ENCODE measurements at places on chromosomes 7 and 10.

DNA sequence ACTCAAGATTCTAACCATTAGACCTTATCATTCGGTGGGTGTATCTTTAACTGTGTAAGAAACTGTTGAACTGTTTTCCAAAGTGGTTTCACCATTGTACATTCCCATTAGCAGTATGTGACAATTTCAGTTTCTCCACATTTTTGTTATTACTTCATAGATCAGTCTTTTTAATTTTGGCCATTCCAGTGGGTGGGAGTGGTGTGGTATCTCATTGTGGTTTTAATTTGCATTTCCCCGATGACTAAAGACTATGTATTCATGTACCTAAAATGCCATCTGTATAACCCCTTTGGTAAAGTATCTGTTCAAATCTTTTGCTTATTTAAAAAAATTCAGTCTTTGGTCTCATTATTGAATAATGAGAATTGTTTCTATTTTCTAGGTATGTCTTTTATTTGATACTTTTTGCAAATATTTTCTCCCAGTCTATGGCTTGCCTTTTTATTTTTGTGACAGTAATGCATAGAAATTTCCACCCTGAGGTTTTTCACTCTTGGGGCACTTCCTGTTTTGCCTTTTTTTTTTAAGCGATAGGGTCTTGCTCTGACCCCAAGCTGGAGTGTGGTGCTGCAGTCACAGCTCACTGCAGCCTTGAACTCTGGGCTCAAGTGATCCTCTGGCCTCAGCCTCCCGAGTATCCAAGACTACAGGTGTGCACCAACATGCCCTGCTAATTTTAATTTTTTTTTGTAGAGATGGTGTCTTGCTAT, 141.1 kb upstream of the ITGB1 start:
- DNase-seq, result peak; percentile 66

DNA sequence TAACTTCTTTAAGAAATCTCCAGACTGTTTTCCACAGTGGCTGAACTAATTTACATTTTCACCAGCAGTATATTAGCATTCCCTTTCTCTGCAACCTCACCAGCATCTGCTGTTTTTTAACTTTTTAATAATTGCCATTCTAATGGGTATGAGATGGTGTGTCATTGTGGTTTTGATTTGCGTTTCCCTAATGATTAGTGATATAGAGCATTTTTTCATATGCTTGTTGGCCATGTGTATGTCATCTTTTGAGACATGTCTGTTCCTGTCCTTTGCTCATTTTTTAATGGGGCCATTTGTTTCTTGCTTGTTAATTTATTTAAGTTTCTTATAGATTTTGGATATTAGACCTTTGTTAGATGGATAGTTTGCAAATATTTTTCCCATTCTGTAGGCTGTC, 68.8 kb downstream of the SLC39A12 start:
- no peak for DNase-seq

DNA sequence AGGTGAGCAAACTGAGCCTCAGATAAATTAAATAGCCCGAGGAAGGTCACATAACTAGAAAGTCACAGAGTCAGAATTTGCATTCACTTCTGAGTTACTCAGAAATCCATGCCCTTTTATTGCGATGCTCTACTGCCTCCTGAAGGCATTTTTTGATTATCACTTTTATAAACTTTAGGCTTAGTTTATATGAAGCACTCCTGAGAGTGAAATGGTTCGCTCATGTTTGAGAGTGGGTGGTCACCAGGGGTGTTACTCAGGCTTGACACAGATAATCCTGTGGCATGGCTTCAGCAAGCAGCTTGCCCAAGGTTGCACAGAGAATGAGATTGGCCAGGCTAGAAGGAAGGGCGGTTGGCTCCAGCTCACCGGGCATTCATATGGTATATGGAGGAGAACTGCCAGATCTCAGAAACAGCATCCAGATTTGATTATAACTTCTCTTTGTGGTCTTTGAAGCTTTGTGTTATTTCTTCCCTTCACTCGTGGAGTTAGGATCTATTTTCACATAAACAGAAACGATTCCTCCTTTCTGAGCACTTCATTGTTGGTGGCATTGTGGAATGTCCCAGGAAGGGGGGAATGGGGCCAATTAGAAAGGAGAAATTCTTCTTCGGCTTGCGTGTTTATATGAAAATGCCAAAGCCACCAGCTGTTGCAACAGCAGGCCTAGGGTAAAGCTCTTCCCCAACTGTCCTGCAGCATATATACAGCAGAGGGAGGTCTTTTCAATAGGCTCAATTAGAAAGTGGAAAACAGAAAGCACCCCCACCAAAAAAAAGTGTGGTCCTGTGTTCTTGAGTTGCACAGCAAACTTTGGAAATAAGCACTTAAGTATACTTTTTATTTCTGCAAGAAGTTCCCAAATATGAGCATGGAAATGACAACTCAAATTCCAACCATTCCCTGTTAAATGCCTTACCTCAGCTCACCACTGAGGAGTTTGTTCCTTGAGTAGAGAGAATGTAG, 628.8 kb downstream of the SUGCT start:
- DNase-seq, result no peak

DNA sequence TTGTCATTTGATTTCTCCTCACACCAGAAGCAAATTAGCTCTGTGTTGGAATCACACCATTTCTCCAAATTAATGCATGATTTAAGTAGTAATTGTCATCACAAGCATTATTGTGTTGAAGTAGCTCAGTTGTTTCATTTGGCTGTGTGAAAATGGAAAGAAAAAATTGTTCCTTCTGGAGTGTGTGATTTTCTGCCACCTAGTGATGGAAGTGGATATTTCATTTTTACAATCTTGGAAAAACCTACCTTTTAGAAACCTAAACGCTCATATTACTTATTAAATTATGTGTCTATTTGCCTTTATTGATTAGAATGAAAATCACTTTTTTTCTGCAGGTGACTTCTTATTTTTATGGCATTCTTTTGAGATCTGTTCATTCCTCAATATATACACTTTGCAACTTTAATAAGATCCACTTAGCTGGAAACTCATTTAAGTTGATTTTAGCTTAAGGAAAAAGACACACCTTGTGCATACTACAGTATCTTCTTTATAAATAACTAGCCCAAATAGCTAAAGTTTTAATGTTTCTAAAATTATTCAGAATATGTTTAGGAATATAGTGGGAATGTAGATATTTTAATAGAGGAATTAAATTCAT, 50.0 kb downstream of the SRI start:
- DNase-seq, result peak; percentile 47

Data from KBM-7 (cell line).